ENCODE measurements at places on chromosomes 2 and 18.
A peak's percentile ranks its signal among the peaks of the same experiment; 100 is the strongest.

DNA sequence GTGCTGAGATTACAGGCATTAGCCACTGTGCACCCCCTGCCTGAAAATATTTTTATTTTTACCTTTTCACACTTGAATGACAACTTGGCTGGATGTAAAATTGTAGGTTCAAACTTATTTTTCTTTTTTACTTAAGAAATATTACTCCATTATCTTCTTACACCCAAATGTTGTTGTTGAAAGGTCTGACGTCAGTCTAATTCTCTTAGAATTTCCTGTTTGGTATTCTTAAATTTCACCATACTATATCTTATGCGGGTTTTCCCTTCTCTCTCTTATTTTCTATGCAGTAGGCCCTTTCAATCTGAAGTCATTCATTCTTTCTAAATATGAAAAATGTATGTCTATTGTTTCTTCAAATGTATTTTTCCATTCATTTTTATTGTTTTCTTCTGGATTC, 29.1 kb upstream of the RAB11FIP5 start:
- no peak for DNase-seq

GRCh38 chr2:236164925-236165841, 3.0 kb downstream of the GBX2 start:
- no peak for DNase-seq

DNA sequence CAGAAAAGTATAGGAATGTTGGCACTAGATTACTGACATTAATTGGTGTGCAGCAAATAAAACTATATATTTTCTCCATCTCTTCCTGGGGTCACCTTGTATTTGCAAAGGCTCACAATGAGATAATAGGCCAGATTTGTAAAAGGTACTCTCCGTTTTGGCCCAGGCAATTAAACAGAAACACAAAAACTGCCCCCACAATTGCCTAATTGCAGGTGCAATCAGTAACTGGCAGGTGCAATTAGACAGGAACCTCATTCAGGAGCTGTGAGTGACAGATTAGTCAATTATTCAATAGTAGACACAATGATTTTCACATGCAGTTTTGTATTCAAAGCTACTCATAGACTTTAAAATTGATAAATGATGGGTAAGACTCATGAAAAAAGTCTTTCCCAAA, 451.4 kb upstream of the ID2 start:
- DNase-seq, result no peak

DNA sequence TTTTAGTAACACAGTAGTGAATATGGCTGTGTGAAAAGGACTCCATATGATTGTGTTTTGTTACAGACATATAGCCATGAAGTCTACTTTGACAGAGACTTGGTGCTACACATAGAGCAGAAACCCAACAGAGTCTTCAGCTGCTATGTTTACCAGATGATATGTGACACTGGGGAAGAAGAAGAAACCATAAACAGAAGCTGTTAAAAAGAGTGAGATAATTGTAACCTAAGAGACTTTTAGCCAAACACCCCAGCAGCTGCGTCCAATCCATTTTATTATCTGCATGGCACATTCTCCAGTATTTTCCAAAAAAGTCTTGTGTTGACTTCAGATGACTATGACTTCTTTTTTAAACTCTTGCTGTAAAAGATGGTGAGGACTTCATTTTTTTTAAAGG, 41.4 kb upstream of the CYBRD1 start:
- DNase-seq, result no peak

- no peak for DNase-seq
Measured at GRCh38 chr2:196219671-196220070, 48.3 kb upstream of the STK17B start.

- no peak for DNase-seq
Measured at GRCh38 chr18:62073461-62074281, 113.2 kb downstream of the PIGN start.

- peak; percentile 10 for DNase-seq
Measured at GRCh38 chr18:8480506-8481328, 128.5 kb upstream of the RAB12 start.
